Activated T-cell treated with anti-CD3 and anti-CD28 coated beads, Interleukin-2, amount 50 U/mL, for 48 hours (primary cell): ENCODE measurements at places on chromosomes 12 and 14.

- no peak for DNase-seq
These were observed 72.1 kb downstream of the AVPR1A start for GRCh38 chr12:63078906-63079305.

- no peak for DNase-seq
These were observed 25.3 kb upstream of the TCL1B start for GRCh38 chr14:95660651-95661515.

DNA sequence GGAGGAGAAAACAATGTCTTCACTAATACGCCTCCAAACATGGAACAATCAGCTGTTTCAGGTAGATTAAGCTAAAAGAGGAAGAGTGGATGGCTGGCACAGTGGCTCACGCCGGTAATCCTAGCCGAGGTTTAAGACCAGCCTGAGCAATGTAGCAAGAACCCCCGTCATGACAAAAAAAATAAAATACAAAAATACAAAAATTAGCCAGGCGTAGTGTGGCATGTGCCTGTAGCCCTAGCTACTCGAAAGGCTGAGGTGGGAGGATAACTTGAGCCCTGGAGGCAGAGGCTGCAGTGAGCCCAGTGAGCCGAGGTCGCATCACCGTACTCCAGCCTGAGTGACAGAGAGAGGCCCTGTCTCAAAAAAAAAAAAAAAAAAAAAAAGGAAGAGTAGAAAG, 1.2 kb upstream of the MED13L start:
- no peak for DNase-seq

- DNase-seq: peak; percentile 69
These were observed 181.9 kb downstream of the PRKCH start for GRCh38 chr14:61503167-61503801.

GRCh38 chr12:998020-998874, 7.2 kb downstream of the ERC1 start:
- no peak for DNase-seq

GRCh38 chr12:89789862-89790261, 81.2 kb upstream of the ATP2B1 start:
- DNase-seq: no peak

- DNase-seq: no peak
These were observed 250.1 kb upstream of the PWP1 start for GRCh38 chr12:107435520-107435919.

GRCh38 chr12:64937452-64937851, 113.0 kb downstream of the TBC1D30 start:
- DNase-seq: no peak

- DNase-seq: no peak
These were observed 64.1 kb downstream of the ITPR2 start for GRCh38 chr12:26768611-26769603.

DNA sequence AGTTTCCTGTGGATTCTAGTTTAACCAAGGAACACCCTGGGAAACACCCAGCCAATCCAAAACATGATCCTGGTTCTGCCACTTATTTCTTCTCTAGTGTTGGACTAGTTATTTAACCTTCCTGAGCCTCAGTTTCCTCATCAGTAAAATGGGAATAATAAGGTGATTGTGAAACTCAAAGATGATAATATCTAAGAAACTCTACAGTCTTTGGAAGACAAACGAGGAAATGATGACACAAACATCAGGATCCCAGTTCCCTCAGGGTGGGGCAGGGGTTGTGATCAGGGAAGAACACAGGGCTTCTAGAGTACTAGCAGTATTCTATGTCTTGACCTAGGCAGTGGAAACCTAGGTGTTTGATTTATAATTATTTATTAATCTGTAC, 18.1 kb upstream of the TMEM106C start:
- DNase-seq: no peak

- DNase-seq: no peak
These were observed 51.8 kb downstream of the SLC15A5 start for GRCh38 chr12:16225692-16226091.

DNA sequence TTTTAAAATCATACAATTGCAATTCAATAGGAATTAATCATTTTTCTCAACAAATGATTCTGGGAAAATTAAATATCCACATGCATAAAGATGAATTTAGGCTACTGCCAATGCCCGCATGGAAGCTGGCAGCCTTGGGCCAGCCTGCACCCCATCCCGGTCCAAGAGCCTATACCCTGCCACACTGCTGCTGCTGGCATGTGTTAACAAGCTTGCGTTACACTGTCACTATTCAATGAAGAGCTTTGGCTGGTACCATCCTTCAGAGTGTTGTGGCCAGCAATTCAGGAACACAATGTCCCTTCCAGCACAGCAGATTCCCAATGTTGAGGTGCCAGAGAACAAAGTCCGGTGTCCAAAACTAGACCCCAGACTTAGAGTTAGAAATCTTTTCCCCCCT, 13.6 kb upstream of the TAS2R14 start:
- no peak for DNase-seq

DNA sequence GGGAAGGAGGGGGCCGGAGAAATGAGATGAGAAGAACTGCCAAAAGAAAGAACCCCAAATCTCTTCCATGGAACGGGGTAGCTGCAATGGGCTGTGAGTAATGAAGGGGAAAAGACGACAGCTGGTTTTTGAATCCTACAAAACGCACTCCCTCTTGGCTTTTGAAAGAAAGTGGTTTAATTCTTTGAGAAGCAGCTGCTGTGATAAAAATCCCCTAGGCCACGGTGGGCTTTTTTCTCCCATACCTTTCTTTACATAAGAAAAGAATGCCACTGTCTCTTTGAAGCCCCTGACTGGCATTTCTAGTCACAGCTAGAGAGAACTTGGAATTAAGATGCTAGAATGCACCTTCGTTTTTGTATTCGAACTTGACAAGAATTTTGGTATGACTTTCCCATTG, 486.1 kb downstream of the GLT1D1 start:
- no peak for DNase-seq

DNA sequence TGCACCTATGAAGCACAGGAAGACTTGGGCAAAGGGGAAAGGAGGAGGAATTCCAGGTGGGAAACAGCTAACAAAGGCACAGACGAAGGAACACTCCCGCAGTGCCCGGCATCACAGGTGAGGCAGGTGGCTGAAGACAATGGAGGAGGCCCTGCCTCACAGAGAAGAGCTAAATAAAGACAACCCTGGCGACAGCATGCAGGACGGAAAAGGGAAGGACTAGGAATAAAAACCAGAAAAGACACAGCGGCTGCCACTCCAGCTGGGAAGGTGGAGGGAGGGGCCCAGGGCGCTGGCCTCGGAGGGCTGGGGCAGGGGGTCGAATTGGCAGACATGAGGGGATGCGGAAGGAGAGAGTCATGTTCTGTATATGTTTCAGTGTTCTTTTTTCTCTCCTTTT, 43.0 kb upstream of the ANO2 start:
- DNase-seq: no peak

DNA sequence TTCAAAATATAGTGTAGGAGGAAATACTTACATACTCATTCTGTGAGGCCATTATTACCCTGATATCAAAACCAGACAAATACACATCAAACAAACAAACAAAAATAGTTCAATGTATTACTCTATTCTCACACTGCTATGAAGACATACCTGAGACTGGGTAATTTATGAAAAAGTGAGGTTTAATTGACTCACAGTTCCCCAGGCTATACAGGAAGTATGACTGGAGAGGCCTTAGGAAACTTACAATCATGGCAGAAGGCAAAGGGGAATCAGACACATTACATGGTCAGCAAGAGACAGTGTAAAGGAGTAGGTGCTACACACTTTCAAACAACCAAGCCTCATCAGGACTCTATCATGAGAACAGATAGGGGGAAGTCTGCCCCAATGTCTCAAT, 1023.2 kb downstream of the TMTC2 start:
- no peak for DNase-seq

GRCh38 chr14:99033951-99034350, 238.0 kb downstream of the BCL11B start:
- DNase-seq: no peak

DNA sequence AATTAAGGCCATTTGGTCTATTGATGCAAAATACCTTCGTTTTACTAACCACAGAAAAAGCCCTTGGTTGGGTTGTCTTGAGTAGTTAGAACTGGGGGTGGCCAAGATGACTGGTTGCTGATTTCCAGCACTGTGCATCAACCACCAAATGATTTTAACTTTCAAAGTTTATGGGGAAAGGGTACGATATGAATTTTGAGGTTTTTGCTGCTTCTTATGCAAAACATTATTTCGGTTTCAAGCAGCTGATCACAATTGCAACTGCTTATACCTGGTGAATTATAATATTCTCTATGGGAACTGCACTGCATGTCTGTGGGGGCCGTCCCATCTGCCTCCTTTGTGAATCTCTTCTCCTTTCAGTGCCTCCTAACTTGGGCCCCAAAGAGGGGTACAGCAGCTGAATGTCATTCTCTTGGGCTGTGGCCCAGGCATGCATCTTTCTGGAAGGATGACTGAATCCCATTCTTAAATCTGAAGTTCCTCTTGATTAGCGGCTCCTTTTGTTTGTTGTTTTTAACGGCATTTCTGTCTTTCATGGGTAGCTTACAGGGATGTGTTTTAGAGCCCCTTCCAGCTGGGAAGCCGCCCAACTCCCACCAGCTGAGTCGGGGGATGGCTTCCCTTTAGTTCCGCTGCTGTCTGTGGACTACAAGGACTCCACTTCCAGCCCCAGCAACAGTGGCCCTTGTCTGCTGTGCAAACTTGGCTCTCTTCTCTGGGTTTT, 479.8 kb downstream of the ZFP36L1 start:
- DNase-seq: peak; percentile 47

- no peak for DNase-seq
These were observed 117.7 kb downstream of the PRKCH start for GRCh38 chr14:61438860-61439765.

- DNase-seq: no peak
These were observed 11.3 kb downstream of the SLC25A29 start for GRCh38 chr14:100294963-100295330.

- DNase-seq: no peak
These were observed 1.9 kb downstream of the PCNX4 start for GRCh38 chr14:60093606-60094005.

GRCh38 chr14:55891692-55892091, 226.5 kb upstream of the PELI2 start:
- no peak for DNase-seq
